ENCODE measurements at places on chromosomes 12 and 14. TPM values are rescaled to one million over a fixed set of nuclear protein-coding genes. Genes with fewer than 3 reads are reported as not detected.

- no peak for DNase-seq
Measured at GRCh38 chr14:97390096-97390724, 593.0 kb downstream of the VRK1 start.

GRCh38 chr12:4648104-4648500 is 749 bp downstream of the AKAP3 start:
- no peak for DNase-seq

The PRH2 gene
- total RNA-seq = not detected

The PKP2 gene
- total RNA-seq = 0.11 TPM

The SLC6A13 gene
- total RNA-seq = 0.16 TPM

DNA sequence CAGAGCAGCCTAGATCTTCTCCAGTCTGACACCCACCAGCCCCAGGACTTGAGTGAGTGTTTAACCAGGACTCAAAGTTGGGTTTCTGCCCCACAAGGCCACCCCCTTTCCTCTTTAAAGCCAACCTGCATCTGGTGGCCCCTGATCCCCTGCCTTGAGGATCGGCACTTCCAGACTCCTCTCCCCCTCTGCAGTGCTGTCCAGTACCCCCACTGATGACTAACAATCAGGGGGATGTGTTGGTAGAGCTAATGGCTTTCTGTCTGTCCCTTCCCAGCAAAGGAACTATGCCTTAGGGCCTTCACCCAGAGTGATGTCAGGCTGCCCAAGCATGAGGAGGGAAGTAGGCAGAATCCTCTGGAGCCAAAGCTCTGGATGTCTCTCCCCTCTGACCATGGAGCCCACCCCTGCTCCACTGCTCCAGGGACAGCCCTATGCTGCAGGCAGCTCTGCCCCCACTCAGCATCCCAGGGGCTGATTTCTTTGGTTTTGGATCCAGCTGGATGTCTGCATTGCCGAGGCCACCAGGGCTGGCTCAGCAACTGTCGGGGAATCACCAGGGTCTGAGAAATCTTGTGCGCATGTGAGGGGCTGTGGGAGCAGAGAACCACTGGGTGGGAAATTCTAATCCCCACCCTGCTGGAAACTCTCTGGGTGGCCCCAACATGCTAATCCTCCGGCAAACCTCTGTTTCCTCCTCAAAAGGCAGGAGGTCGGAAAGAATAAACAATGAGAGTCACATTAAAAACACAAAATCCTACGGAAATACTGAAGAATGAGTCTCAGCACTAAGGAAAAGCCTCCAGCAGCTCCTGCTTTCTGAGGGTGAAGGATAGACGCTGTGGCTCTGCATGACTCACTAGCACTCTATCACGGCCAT is 42.9 kb downstream of the DAD1 start:
- DNase-seq = peak; percentile 63

The CCDC60 gene
- total RNA-seq = not detected

The CPNE6 gene
- total RNA-seq = not detected

The TM7SF3 gene
- total RNA-seq = 34.0 TPM

- no peak for DNase-seq
Measured at GRCh38 chr14:91146661-91147060, 32.8 kb downstream of the DGLUCY start.

DNA sequence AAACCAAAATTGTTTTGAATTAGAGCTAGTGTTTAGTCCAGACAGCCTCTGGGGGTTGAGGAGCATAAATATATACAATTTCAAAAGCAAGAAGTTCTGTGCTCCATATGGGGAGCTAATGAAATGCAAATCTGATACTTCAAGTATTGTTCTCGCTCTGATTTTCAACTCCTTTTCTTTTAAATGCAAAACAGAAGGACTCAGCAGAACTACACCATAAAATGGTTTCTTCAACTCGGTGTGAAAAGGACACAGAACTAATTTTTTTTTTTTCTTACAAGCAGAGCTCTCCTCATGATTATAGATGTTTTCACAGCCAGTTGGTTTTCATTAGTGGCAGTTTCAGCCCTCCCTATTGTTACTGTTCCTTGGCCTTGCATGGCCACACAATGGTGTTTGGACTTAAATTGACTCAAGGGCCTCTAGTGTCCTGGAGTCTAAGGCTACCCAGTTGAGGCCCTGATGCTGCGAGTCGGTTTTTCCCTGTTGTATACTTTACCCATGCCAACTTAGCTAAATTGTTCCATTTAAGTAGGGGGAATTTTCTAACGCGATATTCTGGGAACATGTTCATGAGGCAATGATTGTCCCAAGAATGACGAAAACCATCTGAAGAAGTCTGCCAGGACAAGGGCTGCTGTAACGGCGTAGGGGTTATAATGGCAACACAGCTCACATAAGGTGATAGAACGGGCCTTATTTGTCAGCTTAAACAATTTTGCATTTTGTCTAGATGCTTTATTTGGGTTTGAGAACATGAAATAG is 120.3 kb downstream of the GPR135 start:
- DNase-seq = no peak

GRCh38 chr14:29607169-29607568 is 320.5 kb downstream of the PRKD1 start:
- DNase-seq = no peak

DNA sequence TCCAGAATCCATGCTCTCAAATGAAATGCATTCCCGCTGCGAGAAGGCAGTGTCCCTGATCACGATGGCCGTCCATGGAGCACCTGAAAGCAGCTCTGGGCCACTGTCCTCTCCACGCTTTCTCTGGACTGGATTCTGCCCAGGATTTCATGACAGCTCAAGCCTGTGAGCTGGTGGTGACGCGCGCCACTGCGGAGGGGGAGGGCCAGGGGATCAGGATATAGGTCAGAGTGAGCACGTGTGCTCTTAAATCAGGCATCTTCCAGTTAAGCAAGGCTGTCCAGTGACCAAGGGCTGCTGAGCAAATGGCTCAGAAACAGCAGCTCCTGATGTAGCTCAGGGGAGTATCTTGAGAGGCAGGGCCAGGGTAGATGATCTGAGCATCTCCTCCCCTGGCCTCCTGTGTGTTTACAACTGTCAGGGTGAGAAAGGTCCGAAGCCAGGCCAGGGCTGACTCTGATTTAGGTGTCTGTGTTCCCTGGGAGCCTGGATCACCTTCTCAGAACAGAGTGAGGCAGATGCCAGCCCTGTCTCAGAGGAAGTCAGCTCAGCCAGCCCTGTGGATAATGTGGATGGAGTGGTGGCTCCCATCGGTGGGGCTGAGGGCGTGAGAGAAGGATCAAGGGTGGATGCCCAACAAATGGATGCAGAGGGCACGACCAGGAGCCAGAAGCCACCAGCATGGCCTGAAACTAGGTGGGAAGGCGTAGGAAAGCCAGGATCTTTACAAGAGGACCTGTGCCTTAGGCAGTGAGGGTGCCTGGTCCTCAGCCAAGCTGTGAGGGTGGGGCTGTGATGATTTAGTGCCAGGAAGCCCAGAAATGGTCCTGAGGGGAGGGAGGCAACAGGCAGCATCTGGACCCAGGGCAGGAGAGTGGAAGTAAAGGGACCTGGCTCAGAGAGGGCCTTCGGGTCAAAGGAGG is 55.3 kb downstream of the ELK3 start:
- DNase-seq = no peak

- peak; percentile 72 for DNase-seq
Measured at GRCh38 chr12:6540181-6540877, 6.0 kb downstream of the GAPDH start.

The PMCH gene
- 0.57 TPM for total RNA-seq

The TMPRSS12 gene
- not detected for total RNA-seq

The OTOGL gene
- not detected for total RNA-seq

DNA sequence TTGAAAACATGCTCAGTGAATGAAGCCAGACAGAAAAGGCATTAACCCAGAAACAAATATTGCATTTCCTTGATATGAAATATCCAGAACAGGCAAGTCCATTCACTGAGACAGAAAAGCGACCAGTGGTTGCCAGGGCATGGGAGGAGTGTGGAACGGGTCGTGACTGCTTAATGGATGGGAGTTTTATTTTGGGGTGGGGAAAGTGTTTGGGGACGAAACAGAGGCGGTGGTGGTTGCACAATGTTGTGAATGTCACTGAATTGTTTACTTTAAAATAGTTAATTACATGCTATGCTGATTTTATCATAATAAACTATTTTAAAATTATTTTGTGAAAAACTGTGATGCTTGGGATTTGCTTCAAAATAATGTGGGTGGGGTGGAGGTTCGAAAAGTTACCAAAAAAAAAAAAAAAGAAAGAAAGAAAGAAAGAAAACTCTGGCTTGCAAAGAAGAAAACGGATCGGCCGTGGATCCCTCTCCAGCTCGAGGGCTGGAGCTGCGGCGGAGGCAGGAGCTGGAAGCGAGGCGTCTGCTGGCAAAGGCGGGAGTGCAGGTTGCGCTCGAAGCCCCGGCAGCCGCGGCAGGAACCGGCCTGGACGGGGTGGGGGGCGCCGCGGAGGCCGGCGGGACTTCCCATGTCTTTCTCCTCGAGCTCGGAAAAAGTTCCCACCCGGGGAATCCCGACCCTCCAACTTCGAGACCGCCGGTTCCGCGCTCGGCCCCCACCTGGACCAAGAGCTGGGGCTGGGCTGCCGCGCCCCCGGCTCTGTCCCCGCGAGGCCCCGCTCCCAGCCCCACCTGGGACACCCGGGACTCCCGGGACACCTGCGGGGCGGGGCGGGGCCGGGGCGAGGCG is 524 bp upstream of the P2RX2 start:
- no peak for DNase-seq
